Kidney epithelial cell (primary cell): ENCODE measurements at places on chromosomes 7 and 10.

DNA sequence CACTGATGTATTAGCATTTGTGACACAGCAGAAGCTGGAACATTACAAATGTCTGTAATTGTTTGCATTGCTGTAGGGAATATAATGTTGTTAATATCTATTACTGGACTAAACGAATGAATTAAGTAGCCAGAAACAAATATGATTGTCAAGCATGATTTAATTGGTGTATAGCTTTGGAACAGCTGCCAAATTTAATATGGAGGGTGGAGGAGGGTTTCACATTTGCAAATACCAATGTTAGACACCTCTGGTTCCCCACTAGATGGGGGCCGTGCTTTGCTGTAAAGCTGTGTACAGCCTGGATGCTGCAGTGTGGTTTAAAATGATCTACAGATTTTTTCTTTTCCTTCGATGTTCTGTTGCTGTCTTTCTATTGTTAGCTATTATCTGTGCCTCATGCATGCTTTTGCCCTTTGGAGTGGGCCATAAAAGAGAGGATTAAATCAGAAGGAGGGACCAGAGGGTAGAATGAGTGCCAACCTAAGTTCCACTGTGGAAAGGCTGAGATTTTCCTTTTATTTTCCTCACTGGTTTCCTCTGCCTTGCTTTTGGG lies 23.1 kb downstream of the DNAJB9 start:
- DNase-seq: no peak

- DNase-seq: no peak
These were observed 15.4 kb downstream of the BBIP1 start for GRCh38 chr10:110903280-110904278.

DNA sequence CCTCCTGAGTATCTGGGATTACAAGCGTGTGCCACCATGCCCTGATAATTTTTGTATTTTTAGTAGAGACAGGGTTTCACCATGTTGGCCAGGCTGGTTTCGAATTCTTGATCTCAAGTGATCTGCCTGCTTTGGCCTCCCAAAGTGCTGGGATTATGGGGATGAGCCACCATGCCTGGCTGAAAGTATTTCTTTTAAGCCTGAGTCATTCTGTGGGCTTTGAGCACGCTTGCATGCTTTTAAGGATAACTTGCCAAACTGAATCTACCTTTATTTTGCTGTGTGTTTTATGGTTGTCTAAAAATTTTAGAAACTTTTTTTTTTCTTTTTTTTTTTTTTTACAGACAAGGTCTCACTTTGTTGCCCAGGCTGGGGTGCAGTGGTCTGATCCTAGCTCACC lies 33.2 kb downstream of the CNNM2 start:
- no peak for DNase-seq

DNA sequence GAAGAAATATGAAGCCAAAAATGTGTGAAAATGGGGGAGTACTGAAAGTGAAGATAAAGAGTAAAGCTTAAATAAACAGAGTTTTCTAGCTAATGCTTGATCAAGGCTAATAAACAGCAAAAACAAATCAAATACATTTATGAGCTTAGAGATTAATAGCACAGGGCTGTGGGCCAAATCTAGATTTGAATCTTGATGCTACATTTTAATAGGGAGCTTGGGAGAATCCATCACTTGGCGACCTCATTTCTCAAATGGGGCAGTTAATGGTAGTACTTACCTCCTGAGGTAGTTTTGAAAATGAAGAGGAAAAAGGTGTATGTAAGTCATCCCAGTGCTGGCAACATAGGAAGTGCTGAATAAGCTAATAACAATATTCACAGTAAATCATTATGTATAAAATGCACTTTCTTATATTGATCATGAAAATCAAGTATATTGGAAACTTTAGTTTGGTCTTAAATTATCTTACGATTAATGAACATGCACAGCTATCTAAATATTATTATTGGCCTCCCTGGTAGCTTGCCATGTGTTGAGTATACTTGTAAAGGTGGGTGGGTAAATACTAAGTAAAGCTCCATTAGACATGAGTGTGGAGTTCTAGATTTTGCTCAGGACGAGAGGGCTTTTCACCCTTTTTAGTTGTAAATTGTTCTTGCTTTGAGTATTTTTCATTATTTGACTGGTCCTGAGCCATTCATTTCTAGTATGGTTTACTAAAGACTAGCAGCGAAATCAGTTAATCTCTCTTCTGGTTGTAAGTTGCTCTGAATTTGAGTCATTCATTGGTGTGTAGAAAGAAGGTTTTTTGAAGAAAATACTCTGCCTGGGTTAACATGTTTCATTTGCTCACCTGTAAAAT lies 5.1 kb downstream of the BICC1 start:
- DNase-seq: no peak

GRCh38 chr7:28700096-28700495 lies 258.0 kb downstream of the TRIL start:
- DNase-seq: no peak

- no peak for DNase-seq
These were observed 74.8 kb downstream of the PARD3 start for GRCh38 chr10:34740321-34740720.
